SK-N-MC (cell line): ENCODE measurements at places on chromosomes 16 and 17.

DNA sequence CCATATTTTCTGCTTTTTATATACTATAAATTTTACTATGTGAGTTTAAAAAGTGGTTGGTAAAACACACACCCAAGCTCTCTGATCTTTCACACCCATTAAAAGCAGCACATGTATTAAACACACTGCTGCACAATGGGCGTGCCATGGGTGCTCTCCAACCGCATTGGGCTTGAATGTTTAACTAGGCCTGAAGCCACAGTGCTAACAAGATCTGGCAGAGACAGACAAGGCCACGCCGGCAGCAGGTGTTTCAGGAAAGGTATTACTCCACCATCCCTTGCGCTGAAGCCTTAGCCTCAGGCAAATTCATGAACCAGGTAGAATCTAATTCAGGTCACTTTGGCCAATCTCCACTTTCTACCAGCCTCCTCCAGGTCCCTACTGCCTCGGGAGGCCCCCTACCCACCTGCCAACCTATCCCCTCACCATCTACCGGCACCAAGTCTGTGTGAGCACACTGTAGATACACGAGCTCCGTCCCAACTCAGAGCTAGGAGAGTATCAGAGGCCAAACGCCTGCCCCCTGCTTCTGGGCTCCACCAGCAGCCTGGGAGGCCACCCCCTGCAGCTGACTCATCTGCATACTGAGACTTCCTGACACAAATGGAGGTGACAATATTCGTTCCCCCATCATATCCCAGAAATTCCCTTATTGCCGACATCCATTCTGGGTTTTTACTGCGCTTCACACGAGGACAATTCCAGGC lies 95.0 kb downstream of the ADCY9 start:
- DNase-seq = no peak

- no peak for DNase-seq
These were observed 40.1 kb downstream of the NDEL1 start for GRCh38 chr17:8475781-8476180.

GRCh38 chr17:7880076-7880868 lies 8.3 kb upstream of the CHD3 start:
- no peak for DNase-seq

DNA sequence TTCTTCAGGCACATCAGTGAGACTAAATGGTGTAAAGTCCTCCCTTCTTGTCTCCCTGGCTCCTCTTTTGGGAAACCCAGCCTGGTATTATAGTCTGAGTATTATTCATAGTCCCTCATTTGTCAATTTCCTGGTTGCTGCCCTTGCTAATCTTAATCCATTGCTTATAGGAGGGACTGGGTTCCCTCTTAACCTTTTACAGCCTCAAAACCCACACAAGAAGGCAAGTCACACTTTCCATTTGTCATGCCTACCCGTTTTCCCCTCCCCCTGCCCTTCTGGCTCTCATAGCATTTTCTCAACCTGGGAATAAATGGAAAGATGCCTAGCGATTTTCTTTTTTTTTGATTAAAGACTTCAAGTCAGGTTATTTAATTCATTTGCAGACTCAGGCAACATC lies 124.8 kb downstream of the MAP2K6 start:
- DNase-seq = no peak

DNA sequence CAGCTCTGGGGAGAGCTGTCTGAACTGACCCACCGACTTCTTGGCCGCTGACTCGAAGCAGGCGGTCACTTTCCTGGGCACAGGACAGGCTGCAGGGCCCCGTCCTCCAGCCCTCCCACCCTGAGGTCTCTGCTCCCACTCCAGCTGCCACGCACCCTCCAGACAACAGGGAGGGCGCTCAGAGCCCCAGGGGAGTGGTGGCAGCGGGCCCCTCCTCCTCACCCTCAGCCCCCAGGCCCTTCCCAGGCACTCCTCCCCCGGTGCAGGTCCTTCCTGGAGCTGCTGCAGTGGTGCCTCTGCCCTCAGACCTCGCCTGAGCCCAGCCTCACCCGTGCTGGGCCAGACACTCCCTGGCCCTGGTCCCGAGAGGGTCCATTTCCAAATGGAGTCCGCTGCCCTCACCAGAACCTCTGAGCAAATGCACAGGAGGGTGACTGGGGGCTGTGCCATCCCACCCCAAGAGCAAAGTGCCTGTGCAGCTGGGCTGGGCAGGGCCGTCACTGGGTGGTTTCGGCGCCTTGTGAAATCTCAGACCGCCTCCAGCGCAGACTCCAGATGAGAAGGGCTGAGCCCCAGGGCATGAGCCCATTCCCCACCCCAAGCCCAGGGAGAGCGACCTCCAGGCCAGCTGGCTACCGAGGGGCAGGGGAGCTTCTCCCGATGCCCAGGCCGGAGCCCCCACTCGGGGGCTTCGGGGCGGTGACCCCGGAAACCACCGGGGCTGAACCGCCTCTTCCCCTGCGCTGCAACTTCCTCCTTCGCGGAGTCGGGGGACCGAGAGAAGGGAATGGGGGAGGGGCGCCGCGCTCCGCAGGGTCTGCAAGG lies 717 bp downstream of the CYBA start:
- no peak for DNase-seq

DNA sequence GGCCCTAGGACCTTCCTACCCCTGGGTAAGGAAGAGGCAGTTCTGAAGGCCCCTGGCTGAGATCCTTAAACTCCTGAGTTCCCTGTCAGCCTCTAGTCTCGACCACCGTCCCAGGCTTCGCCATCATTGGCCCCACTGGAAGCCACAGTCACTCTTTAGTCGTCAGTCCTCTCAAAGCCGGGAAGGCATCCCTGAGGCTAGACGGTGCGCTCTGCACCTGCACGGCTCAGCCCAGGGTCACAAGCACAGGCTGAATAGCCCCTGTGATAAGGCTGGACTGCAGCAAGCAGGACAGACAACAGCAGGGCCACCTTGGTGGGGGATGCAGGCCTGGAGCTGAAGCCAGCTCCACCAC lies 3.3 kb upstream of the HEXIM1 start:
- DNase-seq = no peak

DNA sequence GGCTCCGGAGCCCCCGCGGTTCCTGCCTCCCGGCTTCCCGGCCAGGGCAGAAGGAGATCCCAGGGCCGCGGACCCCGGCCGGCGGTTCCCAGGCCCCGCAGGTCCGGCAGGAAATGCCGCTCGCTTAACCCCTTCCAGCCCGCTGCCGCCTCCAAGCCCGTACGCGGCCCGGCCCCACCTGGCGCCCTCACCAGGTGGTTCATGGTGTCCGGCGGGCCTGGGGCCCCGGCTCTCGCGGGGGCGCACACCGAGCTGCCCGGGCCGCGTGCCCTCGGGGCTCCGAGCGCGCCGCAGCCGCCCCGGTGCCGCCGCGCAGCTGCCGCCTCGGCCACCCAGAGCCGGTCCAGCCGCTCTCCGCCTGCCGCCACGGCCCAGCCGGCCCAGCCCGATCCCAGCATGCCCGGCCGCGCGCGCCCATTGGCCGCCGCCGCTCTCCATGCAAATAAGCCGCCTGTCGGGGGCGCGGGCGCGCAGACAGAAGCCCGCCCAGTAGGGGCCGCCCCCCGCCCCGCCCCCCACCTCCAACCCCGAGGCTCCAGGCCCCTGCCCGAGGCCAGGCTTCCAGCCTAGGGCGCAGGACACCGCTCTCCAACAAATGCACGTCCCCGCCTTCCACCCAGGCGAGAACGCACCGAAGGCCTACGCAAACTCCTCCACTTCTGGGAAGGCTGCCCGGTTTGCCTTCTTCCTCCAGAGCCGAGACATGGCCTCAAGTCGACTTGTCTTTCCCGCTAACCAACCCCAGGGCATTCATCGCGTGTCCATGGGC lies at the start of gene BCAR1:
BCAR1 (minus strand) TSS at position 345 of the 769 bp plus-strand sequence; CDS start at position 203, 142 bp downstream.
- DNase-seq = no peak

- DNase-seq = no peak
These were observed 3.3 kb downstream of the ORMDL3 start for GRCh38 chr17:39923836-39924690.

DNA sequence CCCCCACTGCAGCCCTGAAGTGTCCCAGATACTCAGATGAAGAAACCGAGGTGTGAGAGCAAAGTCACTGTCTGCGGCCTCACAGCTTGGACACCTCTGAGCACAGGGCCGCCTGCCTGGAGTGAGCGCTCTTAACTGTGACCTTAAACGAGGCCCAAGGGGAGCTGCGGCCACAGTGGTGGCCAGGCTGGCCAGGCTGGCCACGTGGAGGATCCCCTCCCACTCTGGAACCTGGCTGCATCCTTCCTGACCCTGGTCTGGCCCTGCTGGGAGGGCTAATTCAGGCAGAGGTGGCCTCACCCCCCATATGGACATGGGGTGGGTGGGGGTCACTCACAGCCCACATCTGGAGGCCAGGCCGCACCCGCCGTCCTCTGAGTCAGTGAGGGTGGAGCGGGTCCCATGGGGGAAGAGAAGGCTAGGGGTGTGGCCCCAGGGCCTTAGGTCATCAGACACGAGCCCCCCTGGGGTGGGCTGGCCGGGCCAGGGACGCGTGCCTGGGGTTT lies 6.6 kb downstream of the VASN start:
- no peak for DNase-seq

DNA sequence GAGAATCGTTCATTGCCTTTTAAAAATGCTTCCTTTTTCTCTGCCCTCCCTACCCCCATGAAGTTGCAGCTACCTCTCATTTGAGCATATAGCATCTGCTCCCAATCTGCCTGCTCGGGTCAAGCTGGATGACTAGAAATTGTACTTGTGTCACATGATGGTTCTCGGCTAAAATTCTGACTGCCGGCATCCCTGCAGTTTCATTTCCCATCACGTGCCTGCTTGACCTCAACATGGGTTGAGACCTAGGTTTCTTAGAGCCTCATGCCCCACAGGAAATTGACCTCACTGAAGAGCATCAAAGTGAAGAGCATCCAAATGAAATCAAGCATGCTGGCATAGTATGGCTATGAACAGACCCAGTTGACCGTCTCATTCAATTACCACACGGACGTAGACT lies 581.6 kb upstream of the PSMD7 start:
- DNase-seq = no peak

- no peak for DNase-seq
These were observed 53.9 kb downstream of the MGAT5B start for GRCh38 chr17:76922084-76922483.

DNA sequence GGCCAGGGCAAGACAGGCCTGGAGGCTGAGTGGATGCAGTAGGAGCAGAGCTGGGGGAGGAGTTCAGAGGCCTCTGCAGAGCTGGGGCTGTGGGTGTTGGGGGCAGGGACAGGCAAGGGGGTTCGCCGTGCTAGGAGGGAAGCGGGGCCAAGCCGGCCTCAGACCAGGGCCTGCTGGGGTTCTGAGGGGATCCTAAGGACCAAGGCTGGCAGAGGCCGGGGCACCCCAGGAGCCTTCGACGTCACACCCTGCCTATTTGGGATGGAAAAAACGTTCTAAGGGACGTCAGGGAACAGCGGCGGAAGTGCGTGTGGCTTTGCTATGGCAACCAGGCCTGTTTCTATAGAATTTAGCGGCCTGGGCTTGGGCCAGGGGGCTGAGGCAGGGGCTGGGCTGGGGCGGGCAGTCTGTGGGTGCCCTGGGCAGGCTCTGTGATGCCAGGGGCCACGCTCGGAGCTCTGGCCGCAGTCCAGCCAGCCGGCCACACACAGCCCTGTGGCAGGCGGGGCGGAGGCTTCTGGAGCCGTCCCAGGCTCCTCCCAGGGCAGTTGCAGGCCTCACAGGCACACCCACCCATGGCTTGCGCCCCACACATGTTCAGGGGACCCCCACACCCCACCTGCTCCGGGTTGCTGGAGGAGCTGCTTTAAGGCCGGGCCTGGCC lies 3.7 kb downstream of the TRAF7 start:
- DNase-seq = no peak

GRCh38 chr16:84303516-84303915 lies 8.8 kb downstream of the WFDC1 start:
- DNase-seq = no peak

- no peak for DNase-seq
These were observed 15.5 kb downstream of the SNF8 start for GRCh38 chr17:48928876-48929811.

DNA sequence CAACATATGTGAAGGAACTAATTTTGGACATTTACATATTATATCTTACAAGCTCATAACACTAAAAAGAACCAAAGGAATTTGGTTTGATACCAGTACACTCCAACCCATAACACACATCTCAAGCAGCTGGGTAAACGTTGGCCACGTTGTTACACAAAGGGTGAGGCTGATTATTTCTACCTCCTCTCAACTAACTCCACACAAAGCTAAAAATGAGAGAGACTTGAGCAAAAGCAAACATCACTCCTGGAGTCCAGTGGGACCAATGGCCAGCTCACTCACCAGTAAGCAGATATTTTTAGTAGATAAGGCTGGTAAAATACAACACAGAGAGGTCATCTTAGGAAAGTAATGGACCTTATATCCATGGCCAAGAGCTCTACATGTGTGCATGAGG lies 207.6 kb downstream of the MRTFB start:
- DNase-seq = no peak
